ENCODE measurements at places on chromosomes 7 and 10.

DNA sequence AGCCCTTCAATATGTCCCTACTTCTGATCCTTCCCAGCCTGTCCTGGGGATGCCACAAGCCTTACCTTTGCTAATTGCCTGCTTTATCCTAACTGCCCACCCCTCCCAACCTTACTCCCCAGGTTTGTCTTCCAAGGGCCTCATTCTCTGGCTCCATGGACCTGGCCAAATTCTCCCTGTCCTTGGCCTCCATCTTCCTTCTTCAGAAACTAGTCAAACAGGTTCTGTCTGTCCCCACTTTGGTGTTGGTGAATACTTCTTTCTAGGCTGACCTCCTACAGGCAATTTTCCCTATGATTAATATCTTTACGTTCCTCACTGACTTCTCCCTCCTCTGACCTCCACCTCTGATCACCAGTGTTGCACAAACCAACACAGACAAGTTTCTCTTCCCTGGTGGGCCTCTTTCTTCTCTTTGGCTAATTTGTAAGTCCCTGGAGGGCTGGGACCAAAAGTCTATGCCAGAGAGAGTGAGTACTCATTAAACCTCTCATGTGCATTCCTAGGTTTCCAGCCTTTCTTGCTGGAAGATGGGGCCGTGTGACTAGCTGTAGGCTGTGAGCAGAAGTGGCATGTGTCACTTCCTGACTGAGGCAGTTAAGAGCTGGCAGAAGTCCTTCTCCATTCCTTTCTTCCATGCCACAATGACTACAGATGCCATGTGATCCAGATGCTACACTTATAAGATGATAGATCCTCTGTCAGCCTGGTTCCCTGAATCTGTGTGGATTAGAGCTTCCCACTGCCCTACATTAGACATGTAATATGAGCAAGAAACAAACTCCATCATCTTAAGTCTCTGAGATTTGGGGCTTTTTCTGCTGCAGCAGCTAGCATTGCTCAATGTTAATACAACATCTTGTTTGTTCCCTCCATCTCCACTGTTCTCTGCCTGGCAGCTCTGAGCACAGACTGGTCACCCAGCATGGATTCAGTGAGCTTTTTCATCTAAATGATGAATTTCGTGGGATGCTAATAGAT, 382.7 kb downstream of the RPS24 start:
- DNase-seq, result no peak

DNA sequence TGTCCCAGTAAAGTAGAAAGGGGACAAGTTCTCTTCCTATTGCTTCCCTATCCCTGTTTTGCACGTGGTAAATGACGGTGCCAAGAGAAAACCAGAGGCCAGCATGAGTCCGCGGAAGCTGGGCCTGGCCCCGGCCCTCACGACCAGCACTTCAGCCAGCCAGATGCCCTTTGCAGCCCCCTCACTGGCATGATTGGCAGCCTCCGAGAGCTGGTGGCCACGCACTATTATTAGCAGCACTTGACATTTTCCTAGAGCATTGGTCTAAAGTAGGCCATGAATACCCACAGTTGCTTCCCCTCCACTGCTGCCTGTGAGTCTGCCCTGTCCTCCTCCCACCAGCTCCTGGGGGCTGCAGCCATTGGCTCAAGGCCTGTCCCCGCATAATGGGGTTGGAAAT, 369.1 kb downstream of the PLXNA4 start:
- no peak for DNase-seq

- no peak for DNase-seq
Observed at GRCh38 chr10:44988957-44989585, 10.5 kb upstream of the DEPP1 start.

DNA sequence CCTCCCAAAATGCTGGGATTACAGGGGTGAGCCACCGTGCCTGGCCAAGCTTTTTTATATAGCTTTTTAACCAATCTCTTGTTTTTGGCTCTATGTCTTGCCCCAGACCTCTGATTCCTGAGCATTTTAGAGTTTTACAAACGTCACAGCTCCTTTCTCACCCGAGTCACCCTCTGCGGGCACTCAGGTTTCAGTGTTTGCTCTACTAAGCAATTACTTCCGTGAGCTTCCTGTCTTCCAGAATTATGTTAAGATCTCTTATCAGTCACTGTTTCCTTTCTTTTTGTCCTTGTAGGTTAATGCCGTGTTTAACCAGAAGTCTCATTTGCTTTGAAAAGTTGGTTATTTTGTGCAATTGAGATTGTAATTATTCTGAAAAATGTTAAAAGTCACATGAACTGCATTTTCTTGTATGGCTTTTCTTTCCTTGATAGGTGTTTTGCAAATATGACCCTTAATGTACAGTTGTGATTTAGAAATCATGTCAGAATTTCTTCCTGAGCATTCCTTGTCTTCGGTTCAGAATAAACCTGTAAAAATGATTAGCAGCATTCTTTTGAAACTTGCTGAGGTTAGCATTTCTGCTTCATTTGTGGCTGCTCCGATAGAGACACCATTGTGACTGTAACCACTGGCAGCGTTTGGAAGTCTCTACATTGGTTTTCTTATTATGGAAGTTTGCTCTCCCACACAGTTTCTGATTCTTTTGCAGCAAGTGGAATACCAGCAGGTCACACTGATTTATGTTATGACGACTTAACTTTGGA, 4.5 kb upstream of the HKDC1 start:
- peak; percentile 43 for DNase-seq

DNA sequence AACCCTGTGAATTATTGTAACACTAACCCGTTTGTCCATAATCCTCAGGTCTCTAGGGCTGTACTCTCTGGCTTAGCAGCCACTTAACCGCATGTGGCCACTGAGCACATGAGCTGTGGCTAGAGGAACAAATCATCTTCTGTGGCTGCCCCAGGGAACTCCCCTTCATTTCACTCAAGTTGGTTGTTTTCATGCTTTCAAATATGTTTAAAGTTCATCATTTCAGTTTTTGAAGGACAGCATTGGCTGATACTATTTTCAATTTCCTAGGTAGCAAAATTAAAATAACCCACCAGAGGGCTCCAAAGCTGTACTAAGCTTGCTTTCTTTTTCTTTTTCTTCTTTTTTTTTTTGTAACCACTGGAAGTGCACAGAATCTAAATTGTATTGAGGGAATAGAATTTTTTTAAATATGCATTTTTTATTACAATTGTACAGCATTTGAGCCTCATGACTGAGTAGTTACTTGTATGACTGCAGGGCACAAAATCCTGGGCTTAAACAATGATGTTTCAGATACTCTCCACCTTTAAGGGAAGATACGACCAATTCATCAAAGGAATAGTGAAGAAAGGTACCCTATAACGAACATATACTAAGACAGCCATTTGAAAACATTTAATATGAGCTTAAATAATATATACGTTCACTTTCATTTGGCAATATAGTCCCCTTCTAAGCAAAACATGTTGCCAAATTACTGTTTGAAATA, 38.6 kb downstream of the MRC1 start:
- DNase-seq, result peak; percentile 62

DNA sequence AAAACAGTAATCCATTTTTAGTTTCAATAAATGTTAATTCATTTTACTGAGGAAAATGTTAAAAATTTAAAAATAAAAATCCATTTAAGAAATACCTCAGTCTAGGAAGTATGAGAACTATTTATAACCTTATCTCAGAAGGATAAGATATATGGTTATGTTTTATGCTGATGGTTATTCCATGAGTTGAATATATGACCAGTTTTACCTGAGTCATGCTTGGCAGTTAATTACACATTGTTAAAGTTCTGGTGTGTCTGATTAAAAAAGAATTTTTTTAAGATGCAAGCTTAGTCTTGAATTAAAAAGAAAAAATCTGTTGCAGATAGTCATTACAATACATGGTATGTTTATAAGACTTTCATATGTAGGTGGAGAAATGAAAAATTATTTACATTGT, 191.7 kb downstream of the ARL4A start:
- no peak for DNase-seq

- no peak for DNase-seq
Observed at GRCh38 chr7:158051776-158052175, 535.8 kb downstream of the PTPRN2 start.
